Fibroblast of the aortic adventitia (primary cell): ENCODE measurements at places on chromosomes 1 and 21.

DNA sequence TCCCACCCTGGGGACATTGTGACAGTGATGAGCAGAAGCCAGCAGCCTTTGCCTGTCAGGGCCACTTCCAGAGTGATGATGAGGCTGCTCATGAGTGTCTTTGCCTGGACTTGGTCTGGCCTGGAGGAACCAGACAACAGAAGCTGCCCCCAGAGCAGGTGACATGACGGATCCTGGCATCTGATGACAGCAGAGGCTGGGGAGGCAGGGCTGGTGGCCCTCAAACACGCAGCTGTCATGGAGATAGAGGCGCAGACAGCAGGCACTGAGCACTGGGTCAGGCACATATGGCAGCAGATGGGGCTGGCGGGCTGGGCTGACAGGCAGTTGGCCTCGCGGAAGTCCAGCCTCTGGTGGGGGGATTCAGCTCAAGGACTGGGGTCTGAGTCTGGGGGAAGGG is 66.4 kb upstream of the STUM start:
- no peak for DNase-seq

- DNase-seq = no peak
These were observed 393 bp downstream of the BLZF1 start for GRCh38 chr1:169368406-169368769.

- no peak for DNase-seq
These were observed 66.9 kb downstream of the PCNT start for GRCh38 chr21:46390603-46391545.

- no peak for DNase-seq
These were observed 8.1 kb downstream of the ADPRS start for GRCh38 chr1:36096500-36097432.

DNA sequence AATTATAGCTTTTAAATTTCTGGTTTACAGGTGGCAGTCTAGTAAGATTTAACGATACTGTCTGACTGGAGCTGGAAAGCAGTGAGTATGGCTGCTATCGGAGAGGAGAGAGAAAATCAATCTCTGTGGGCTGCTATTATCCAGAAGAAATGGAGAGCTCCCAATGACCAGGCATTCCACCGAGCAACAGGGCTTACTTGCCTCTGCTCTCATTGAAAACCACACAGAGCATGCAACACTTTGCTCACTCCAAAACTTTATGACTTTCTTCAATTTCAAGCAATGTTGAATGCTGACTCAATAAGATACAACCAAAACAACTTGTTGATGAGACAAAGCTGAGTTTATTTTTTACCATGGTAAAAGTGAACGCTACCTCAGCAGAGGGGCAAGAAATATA is 337.0 kb upstream of the NCAM2 start:
- DNase-seq = no peak

DNA sequence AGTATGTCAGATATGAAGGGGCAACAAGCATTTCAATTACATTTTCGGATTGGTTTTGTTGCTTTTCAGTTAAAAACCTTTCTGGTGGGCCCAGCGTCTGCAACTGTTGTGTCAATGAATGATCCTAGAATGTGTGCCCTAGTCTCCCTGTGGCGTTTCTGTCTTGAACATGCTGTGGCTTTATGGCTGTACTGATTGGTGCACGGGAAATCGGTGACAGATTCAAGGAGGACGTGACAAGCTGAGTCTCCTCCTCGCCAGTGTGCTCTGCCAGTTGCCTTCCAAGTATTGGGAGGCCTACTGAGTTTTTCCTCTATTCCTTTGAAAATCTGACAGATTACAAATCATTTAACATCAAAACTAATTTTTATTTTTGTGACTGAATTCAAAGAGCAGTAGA is 127.6 kb downstream of the ZP4 start:
- no peak for DNase-seq

DNA sequence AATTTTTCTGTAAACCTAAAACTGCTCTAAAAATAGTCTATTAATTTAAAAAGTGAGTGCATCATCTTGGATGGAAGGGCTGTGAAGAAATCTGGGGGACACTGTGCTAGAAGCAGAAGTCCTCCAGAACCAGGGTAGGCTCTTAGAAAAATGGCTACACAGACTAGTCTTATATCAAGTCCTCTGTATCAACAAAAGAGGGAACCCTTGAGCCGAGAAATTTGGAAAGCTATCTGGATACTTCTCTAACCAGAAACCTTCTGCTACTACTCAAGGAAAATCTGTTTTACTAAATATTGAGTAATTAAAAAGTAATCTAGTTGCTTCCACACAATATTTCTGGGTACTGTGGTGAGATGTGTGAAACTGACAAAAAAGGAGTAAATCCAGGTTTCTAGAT is 92.1 kb downstream of the WDR3 start:
- DNase-seq = peak; percentile 2

DNA sequence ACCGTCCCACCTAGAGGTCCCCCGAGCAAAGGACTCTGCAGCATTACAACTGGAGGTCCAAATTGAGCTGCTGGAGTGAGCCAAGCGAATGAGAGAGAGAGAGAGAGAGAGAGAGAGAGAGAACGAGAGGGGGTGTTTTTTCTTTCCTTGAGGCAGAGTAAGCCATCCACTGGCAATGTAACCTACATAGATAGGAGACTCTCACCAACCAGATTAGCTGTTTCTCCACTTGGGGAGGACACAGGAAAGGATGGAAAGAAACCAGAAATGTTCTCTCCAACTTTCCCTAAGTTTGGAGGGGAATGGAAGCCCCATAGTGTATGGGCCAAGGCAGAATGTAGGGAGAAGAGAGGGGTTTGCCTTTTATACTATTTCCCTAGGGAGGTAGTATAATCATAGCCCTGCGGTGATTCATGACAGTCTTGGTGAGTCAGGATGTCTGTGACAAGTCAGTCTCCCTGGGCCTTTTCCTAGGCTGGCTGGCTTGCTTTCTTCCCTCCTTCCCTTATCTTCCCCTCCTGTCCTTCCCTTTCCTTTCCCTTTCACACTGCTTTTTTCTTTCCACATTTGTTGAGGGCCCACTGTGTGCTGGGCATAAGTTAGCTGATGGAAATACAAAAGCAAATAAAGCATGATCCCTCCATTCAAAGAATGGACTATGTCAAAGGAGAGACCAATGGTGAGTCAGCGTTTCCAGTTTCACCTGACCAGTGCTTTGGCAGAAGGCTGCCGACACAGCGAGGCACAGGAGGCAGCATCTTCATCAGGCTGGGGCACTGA is 7.1 kb downstream of the FNDC7 start:
- peak; percentile 90 for DNase-seq

GRCh38 chr21:42539931-42540343 is 26.3 kb downstream of the SLC37A1 start:
- no peak for DNase-seq

GRCh38 chr1:13687151-13687715 is 12.8 kb upstream of the PRDM2 start:
- DNase-seq = no peak

DNA sequence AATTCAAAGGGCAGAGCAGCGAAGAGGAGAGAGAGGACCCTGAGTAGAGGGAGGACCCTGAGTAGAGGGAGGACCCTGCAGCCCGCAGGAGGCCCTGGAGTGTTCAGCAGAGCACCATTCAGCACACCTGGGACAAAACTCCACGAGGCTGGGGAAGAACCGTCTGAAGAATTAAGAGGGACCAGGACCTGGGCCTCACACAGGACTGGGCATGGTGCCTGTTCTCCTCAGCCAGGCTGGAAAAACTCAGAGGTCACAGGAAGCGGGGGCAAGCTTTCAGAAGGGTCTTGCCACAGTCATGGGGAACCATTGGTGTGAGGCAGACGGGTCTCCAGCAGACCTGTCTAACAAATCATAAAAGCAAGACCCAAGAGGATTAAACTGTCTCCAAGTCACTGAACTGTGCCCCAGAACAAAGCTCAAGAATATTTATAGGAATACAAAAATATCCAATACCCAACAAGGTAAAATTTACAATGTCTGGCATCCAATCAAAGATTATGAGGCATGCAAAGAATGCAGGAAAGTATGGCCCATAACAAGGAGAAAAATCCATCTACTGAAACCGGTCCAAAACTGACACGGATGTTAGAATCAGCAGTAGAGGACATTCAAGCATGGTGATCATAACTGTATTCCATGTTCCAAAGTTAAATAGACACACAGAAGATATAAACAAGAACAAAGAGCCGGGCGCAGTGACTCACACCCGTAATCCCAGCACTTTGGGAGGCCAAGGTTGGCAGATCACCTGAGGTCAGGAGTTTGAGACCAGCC is 30.6 kb downstream of the MORN1 start:
- DNase-seq = peak; percentile 43

GRCh38 chr1:195898373-195898772 is 709.9 kb downstream of the KCNT2 start:
- DNase-seq = no peak

DNA sequence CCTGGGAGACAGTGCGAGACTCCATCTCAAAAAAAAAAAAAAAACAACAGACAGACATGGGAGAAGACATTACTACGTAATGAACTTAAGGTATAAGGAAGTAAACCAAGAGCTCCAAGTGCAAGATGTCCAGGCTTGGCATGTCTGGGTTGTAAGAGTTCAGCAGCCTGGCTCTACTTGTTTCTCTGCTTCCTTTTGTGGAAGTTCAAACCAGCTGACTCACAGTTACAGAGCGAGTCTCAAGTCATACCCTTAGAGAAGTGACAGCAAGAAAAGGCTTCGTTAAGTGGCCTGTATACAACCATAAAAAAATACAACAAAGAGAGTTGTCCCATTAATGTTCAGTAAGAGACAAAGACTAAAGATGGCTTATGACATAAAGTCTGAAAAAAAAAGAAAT is 1.3 kb downstream of the RIT1 start:
- DNase-seq = peak; percentile 62
